ENCODE measurements at places on chromosomes 13 and 19. TPM values are rescaled to one million over a fixed set of nuclear protein-coding genes. Genes with fewer than 3 reads are reported as not detected.

The C19orf73 gene
- total RNA-seq: 2.0 TPM

The LRG1 gene
- total RNA-seq: 28.5 TPM

The ITGBL1 gene
- not detected for total RNA-seq

The TEX101 gene
- not detected for total RNA-seq

The HIPK4 gene
- total RNA-seq: 0.14 TPM

The ACP5 gene
- 0.94 TPM for total RNA-seq

The FBXO27 gene
- total RNA-seq: 14.6 TPM

The IL11 gene
- total RNA-seq: 1.3 TPM

The STAP2 gene
- 28.7 TPM for total RNA-seq

The SOHLH2 gene
- not detected for total RNA-seq

The FAM216B gene
- not detected for total RNA-seq

The LHFPL6 gene
- total RNA-seq: not detected

DNA sequence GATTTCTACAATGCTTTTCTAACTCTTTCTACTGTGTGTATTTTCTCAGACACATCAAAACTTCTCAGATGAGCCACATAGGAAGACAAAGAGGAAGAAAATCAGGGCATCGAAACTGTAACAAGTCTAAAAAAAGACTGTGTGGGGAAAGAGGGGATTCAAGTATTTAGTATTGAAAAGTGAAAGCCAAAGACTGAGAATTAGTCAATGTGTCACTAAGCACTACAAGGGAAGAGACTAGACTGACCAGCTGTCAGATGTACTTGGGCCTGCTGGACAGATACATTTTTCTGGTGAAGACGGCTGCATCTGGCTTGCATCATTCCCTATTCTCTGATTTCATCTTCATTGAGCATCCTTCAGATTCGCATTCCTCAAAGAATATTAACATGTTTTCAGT, 25.4 kb downstream of the COMMD6 start:
- no peak for DNase-seq

- no peak for DNase-seq
Measured at GRCh38 chr13:95231393-95231792, 69.9 kb downstream of the ABCC4 start.

DNA sequence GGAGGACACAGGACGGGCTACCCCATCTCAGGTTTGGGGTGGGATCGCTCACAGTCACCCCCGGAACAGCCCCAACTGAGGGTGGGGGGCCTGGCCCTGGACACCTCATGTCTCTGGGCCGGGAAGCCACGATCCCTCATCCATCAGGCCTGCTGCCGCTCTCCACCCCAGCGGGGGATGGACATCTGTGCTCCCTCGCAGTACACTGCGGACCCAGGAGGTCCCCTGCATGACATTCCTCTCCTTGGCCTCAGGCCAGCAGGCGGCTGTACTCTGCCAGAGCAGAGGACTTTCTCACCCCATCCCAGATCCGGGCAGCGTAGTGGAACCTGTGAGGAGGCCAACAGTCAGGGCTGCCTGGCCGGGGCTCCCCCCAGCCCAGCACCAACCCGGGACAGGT, 15.5 kb downstream of the IRGC start:
- no peak for DNase-seq

- DNase-seq: peak; percentile 94
Measured at GRCh38 chr19:53991224-53992113, at the start of gene CACNG6. CACNG6 (plus strand) TSS chr19:53991637; CDS start chr19:53992878, 1,241 bp downstream.

DNA sequence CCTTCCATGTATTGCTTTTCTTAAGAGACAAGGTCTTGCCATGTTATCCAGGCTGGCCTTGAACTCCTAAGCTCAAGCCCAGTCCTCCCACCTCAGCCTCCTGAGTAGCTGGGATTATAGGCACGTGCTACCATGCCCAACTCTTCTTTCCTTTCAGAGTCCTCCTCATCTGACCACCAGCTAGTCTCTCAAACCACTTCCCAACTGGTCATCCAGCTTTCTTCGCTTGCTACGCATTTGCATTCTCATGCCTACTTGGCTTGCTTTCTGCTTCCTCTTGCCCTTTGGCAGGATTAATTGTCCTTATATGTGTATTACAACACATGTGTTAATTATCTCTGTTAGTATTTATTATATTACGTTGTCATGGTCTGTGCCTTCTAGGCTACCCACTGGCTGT, 6.3 kb downstream of the GPR18 start:
- no peak for DNase-seq

- DNase-seq: no peak
Measured at GRCh38 chr13:107295416-107296140, 727.6 kb upstream of the ARGLU1 start.

GRCh38 chr13:49441846-49442245, 2.0 kb downstream of the CAB39L start:
- DNase-seq: no peak

GRCh38 chr19:35468637-35469036, 20.6 kb downstream of the FFAR2 start:
- DNase-seq: peak; percentile 70

- no peak for DNase-seq
Measured at GRCh38 chr19:52692431-52693008, 42.3 kb downstream of the ZNF611 start.

GRCh38 chr13:97249093-97249795, 27.1 kb downstream of the MBNL2 start:
- no peak for DNase-seq

GRCh38 chr13:95870421-95870820, 182.8 kb downstream of the UGGT2 start:
- no peak for DNase-seq

- DNase-seq: no peak
Measured at GRCh38 chr19:32874605-32875004, 5.0 kb upstream of the SLC7A9 start.

GRCh38 chr19:54431255-54431838, 16.1 kb downstream of the TTYH1 start:
- peak; percentile 93 for DNase-seq

GRCh38 chr13:65336916-65337315, 1893.2 kb downstream of the PCDH9 start:
- no peak for DNase-seq

- DNase-seq: no peak
Measured at GRCh38 chr19:29886586-29886985, 55.5 kb upstream of the URI1 start.

DNA sequence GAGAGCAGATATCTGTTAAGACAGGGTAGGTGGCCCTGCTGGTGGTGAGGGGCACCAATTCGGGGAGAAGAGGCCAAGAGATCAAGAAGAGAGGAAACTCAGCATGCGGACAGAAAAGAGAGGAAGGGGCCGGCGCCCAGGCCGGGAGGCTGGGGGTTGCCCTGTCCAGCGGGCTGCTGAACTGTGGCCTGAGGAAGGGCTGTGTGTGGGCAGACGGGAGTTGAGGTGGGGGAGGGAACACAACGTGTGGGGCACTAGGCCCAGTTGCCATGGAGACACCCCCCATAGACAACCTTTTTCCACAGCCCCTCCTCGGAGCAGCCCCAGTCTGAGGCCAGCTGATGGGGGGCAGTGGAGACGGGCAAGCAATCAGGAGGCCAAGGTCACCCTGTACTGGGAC, 2.5 kb upstream of the CACNG8 start:
- DNase-seq: no peak

DNA sequence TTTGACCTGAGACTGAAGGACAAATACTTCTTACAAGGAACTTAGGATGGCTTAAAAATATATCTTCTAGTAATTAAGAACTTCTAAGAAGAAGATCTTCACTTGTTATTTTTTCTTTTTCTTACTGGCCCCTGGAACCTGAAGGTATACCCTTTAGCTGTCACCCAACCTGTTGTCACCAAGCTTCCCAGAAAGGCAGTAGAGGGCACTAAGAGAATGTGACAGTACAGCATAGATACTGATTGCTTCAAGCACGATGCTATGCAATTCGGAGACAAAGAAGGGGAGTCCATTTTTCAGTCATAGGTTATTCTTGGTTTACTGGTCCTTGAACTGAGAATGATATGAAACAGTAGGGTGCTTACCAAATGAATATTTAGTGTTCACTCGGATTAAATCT, 208.3 kb upstream of the PCDH9 start:
- DNase-seq: no peak

DNA sequence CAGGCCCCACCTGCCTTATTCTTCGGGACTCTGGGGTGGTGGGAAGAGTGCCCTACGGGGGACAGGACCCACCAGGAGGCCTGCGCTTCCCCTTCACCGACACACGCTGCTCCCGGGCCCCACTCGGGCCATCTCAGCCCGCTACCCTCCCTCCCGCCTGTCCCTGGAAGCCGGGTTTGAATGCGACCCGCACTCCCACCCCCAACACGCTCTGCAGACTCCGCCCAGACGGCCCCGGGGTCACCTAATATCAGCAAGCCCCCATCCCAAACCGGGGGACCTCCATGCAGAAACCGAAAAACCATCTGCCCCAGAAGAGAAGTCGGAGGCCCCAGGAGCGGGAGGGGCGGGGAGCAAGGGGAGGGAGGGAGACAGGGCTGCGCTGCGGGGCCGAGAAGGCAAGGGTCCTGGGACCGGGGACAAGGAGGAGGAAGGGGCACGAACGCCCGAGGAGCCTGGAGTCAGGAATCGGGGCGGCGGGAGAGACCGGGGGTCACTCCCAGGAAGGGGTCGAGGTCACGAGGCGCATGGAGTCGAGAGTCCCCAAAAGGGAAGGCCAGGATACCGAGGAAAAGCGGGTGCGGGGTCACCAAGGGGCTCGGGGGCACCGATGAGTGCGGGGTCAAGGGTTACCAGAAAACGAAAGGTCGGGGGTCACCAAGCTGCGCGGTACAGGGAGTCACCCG, 766 bp downstream of the SBNO2 start:
- no peak for DNase-seq

- DNase-seq: no peak
Measured at GRCh38 chr19:1283207-1283916, 2.3 kb upstream of the EFNA2 start.

DNA sequence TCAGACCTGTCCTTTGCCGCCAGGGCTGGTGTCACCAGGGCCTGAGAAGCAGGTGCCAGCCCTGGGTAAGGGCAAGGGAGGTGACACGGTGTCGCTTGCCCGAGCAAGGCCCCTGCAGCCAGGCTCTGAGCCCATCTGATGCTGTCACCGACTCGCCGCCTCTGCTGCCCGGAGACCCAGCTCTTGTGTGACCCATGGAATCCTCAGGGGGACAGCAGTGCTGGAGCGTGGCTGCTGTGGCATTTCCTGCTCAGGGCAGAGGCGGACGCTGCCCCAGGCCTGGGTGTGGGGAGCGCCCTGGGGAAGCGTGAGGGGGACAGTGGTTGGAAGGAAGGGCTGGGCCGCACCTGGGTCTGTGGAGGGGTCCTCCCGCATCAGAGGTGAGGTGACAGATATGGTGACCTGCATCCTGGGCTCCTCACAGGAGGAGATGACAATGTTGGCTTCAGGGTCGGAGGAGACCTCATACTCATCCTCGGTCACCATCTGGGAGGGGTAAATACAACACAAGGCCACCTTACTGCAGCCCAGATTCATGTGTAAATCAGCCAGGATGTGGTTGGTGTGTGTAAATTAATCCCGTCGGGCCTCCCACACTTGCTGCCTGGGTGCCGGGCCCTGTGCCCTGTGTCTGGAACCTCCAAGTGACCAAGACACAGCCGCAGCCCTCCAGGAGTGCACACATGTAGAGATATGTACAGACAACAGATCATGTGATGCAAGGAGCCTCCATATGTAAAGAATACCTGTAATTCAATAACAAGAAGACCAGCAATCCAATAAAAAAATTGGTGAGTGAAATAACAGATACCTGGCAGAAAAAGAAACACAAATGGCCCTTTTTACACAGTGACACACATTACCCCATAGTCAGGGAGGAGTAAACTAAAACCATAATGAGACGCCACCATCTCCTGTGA, 27.6 kb upstream of the MATK start:
- no peak for DNase-seq

DNA sequence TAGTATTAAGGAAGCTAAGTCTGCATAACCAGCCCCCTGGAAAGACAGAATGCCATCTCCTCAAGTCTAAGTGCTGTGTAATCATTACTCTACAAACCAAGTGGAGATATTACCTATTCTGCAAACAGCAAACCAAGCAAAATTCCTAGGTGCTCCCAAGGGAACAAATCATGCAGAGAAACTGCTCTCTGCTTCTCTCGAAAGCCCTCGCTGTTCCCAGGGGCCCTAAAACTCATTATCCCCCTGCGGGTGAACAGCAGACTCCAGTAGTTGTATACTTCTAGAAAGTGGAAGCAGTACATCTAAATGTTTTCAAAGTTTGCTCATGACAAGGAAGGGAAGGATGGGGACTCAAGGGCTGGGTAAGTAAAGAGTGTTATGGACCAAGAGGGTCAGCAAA, 3.2 kb downstream of the DLEU7 start:
- DNase-seq: no peak

DNA sequence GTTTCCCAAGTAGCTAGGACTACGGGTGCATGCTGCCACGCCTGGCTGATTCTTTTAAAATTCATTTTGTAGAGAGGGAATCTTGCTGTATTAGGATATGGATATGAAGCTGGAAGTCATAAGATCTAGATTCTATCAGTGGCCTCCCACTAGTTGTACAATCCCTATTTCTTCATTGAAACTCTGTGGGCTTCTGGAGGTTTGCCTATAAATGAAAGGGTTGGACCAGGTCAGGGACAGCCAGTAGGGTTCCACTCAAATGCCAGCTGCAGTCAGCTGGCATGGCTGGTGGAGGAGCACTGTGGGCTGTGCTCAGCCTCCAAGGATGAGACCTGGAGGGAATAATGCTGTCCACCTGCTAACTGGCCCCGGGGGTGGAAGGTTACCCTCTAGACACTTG, 110.2 kb upstream of the GJB6 start:
- no peak for DNase-seq

- no peak for DNase-seq
Measured at GRCh38 chr19:48497728-48498594, 13.7 kb downstream of the LMTK3 start.

GRCh38 chr13:75749407-75749806, 113.3 kb downstream of the LMO7 start:
- DNase-seq: no peak

DNA sequence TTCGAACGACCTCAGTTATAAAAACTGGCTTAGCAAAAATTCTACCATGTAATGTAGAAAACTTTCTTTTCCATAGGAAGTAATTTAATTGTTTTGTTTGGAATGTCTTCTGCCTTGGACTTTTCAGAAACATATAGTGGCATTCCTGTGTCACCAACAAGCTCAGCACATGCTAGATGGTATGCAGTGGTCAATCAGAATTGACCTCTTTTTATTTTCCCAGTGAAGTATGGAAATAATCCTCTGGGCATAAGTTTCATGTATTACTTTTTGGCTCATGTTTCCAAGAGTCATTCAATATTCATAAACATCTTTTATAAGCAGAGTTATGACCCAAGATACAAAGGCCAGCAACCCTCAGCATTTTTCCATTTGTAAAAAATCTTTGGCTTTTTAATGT, 33.6 kb downstream of the NALCN start:
- DNase-seq: no peak

Data from Calu3 (cell line).